Motor neuron (in vitro differentiated cells): ENCODE measurements at places on chromosomes 5 and 9.

DNA sequence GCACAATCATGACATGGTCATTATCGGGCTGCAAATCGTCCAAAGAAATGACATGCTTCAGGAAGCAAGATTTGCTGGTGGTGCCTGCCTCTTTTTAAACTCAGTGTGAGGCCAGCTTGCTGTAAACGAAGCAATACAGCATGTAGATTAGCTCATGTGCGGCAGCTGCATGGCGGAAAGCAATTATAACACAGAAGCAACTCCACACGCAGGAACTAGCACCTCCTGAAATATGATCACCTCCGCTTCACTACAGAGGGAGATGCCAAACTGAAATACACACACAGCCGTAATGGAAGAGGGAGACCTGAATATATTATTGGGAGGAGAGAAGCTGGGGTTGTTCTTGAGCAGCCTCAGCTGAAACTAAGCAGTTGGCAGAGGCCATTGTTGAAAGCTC is 312.5 kb downstream of the PSAT1 start:
- peak; percentile 70 for ATAC-seq

- ATAC-seq: no peak
Observed at GRCh38 chr5:138103319-138103637, 19.4 kb downstream of the WNT8A start.

DNA sequence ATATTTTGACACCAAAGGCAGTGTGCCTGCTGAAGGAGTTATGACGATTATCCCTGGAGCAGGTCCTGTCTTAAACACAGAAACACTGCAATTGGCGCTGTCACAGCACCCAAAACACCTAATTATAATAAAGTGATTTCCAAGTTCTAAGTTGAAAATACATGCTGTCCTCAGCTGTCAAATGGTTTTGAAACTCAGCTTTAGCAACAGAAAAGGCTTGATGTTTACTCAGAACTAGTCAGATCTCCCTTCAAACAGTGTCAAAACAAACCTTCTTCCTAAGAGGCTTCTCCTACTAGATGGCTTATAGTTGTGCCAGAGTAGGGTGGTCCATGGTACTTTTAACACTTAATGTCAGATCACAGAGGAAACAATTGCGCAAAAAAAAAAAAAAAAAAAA is 87.2 kb upstream of the IRX1 start:
- no peak for ATAC-seq

DNA sequence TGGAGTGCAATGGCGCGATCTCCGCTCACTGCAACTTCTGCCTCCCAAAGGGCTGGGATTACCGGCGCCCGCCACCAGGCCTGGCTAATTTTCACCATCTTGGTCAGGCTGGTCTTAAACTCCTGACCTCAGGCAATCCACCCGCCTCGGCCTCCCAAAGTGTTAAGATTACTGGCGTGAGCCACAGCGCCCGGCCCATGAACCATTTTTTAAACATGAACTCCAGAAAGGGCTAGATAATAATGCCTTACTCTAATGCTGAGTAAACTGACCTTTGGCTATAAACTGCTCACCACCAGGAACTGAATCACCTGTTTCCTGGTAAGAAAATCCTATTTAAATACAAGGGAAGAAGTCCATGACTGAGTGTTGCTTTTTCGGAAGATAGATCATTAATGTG is 23.2 kb upstream of the DAB2 start:
- ATAC-seq: no peak

DNA sequence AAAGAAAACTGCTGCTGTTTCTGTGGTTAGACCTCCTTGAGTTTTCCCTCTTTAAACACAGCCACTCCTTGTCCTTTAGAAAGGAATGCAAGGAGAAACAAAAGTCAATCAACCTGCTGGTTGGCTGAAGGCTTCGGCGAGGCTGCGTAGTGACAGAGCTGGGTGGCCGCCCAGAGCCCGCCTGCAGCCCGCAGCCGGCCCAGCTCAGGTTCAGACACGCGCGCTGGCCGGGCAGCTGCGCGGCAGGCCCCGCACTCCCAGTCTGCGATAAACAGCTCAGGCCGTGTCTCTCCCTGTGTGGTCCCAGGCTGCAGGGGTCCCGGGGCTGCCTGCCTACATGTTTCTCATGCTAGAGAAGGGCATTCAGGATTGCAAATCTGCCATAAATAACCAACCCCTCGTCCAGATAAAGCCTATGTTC is 115.4 kb downstream of the HSD17B3 start:
- no peak for ATAC-seq

- ATAC-seq: no peak
Observed at GRCh38 chr9:137448602-137448962, 7.4 kb upstream of the ENTPD8 start.

DNA sequence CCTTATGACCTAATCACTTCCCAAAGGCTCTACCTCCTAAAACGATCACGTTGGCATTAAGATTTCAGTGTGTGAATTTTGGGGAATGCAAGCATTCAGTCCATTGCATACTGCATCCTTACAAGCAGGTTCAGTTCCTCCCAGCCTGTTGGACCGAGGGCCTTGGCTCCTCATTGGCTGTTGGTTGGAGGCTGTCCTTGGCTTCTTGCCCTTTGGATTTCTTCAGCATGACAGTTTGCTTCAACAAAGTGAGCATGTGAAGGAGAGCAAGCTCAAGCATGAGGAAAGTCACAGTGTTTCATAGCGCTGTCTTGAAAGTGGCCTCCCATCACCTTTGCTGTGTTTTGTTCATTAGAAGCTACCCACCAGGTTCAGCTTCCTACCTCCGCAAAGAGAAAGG is 109.5 kb downstream of the GADD45G start:
- ATAC-seq: no peak

DNA sequence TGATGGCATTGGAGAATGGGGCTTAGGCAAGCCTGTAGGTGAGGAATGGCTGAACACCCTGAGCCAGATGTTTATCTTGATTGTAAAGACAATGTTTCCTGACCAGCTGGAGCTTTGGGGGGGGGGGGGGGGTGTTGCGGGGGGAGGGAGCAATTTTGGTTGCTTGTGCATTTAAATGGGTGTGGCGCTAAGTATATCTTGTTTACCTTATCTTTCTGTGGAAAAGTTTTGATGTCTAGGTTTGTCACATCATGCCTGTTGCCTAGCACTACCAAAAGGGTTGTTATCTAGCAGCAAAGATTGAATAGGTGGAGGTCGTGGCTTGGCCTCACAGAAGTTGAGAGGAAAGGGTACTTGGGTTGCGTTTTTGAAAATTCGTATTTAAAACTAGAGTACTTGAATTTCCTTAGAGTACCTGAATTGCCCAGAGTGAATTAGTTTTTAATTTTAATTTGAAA is 1.3 kb downstream of the SMAD5 start:
- no peak for ATAC-seq

DNA sequence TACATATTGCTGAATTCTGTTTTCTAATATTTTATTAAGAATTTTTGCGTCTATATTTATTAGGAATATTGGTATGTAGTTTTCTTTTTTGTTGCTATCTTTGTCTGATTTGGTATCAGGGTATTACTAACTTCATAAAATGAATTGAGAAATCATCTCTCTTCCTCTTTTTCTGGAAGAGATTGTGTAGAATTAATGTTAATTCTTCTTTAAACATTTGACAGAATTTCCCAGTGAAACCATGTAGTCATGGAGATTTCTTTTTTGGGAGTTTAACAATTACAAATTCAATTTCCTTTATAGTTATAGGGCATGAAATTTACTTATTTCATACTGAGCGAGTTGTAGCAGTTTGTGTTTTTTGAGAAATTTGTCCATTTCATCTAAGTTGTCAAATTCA is 3.3 kb upstream of the FAM170A start:
- no peak for ATAC-seq

- no peak for ATAC-seq
Observed at GRCh38 chr5:41927604-41928003, 2.5 kb downstream of the FBXO4 start.
